Bronchus fibroblast of lung (primary cell): ENCODE measurements at places on chromosomes 6 and 20. TPM values are rescaled to one million over a fixed set of nuclear protein-coding genes. Genes with fewer than 3 reads are reported as not detected.

Gene SLA2
- total RNA-seq = not detected in 2 replicates

Gene TP53TG5
- total RNA-seq = not detected in 2 replicates

Gene OPN5
- total RNA-seq = not detected in 2 replicates

Gene BTBD9
- 2.7 and 3.6 TPM in 2 replicates for total RNA-seq

Gene C6orf141
- total RNA-seq = 1.6 and 2.0 TPM in 2 replicates

Gene C20orf141
- total RNA-seq = not detected in 2 replicates

Gene LPIN3
- 10.4 and 11.6 TPM in 2 replicates for total RNA-seq

Gene FAM217A
- total RNA-seq = not detected in 2 replicates

Gene MEI4
- not detected in 2 replicates for total RNA-seq

Gene PSORS1C2
- not detected in 2 replicates for total RNA-seq

Gene WFDC2
- total RNA-seq = not detected in 2 replicates

Gene DDRGK1
- 39.4 and 41.2 TPM in 2 replicates for total RNA-seq

Gene BACH2
- total RNA-seq = 0.89 and 2.0 TPM in 2 replicates

Gene PPIL6
- total RNA-seq = 1.5 and 2.4 TPM in 2 replicates

Gene BRD2
- total RNA-seq = 85.8 and 87.9 TPM in 2 replicates

Gene VGLL2
- not detected in 2 replicates for total RNA-seq
